ENCODE measurements at places on chromosomes 4 and X. TPM values are rescaled to one million over a fixed set of nuclear protein-coding genes. Genes with fewer than 3 reads are reported as not detected.

- DNase-seq: no peak
Measured at GRCh38 chr4:142818031-142818430, 28.1 kb downstream of the INPP4B start.

Gene FATE1
- total RNA-seq: not detected

GRCh38 chrX:68865300-68865699 is 36.5 kb downstream of the EFNB1 start:
- no peak for DNase-seq

Gene NDST3
- total RNA-seq: 8.3 TPM

GRCh38 chr4:156805696-156806095 is 165.9 kb downstream of the PDGFC start:
- no peak for DNase-seq

Gene ADGRG4
- total RNA-seq: not detected

GRCh38 chr4:188162698-188163097 is 23.5 kb downstream of the TRIML1 start:
- no peak for DNase-seq

Gene FAM236C
- total RNA-seq: not detected

Gene TRPC3
- under 0.01 TPM for total RNA-seq

- DNase-seq: no peak
Measured at GRCh38 chr4:137663251-137664045, 131.2 kb upstream of the PCDH18 start.

DNA sequence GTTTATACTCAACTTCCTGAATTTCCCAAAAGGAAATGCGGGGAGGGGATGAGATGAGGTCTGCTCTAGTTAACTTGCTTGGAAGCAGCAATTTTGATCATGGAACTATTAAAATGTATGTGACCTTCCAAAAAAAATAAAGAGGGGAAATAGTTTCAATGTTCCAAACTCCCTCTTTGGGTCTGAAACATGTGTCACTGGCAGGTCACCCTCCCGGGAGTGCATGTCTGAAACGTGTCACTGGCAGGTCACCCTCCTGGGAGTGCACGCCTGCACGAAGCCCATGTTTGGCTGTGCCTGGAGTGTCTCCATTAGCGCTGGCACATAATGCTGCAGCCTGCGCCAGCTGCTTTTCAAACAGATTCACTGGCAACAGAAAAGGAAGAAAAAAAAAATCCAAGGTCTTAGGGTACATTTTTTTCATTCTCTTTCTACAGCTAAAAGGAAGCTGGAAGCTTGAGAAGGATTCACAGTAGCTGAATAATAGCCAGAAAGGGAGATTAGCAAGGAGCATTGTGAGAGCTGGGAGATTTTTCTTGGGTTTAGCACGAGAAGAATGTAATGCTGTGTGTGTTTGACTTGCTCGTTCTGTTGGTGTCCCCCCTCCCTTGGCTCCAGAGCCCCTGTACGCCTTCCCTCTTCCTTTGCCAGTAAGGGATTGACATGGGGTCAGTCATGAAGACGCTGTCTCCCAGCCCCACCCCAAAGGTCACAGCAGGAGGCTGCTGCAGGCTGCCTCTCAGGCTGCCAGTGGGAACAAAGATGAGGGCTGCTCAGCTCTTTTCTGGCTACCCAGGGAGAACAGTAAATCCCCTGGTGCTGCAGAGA is 39.2 kb upstream of the TLR3 start:
- DNase-seq: peak; percentile 69

DNA sequence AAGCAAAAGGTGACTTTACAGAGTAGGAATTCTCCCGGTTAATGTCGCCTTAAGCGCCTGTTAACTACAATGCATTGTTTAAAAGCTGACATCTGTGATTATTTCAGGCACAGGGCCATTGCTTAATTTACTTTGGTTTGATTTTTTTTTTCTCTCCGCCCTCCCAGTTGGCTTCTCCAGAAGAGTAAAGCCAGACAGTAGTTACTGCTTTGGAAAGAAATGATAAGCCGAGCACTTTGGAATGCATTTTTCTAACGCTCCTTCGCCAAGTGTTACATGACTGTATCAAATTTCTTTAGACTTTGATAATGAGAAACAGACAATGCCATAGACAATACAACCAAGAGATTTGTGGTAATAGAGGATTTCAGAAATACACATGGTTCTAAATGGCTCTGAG is 383.0 kb upstream of the TENM3 start:
- DNase-seq: no peak

GRCh38 chr4:184890499-184890898 is 64.7 kb upstream of the ACSL1 start:
- DNase-seq: no peak

- no peak for DNase-seq
Measured at GRCh38 chr4:7000421-7001176, 42.6 kb upstream of the TADA2B start.
